ENCODE measurements at places on chromosomes 16 and 17.

- DNase-seq = peak; percentile 6
Measured at GRCh38 chr16:20383106-20384029, 21.2 kb downstream of the PDILT start.

DNA sequence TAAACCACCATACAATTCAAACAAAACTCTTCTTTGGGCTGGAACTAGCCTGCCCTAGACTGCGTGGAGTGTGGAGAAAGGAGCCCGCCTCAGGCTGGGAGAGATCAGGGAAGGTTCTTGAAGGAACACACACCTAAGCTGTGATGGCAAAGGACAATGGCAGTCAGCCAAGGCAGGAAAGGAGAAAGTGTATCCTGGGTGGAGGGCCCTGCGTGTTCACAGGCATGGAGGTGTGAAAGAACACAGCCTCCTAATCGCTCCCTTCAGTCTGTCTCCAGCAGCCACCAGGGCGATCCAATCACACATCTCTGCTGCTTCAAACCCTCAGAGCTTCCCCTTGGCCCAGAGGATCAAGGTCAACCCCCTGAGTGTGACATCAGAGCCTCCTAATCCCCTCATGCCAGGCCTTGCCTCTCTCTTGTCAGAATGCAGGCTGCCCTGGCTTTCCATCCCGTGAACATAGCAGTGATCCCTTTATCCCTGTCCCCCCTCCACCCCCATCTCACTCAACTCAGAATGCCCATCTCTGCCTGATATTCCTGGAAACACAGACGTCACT, 173.0 kb downstream of the KATNIP start:
- DNase-seq = no peak

DNA sequence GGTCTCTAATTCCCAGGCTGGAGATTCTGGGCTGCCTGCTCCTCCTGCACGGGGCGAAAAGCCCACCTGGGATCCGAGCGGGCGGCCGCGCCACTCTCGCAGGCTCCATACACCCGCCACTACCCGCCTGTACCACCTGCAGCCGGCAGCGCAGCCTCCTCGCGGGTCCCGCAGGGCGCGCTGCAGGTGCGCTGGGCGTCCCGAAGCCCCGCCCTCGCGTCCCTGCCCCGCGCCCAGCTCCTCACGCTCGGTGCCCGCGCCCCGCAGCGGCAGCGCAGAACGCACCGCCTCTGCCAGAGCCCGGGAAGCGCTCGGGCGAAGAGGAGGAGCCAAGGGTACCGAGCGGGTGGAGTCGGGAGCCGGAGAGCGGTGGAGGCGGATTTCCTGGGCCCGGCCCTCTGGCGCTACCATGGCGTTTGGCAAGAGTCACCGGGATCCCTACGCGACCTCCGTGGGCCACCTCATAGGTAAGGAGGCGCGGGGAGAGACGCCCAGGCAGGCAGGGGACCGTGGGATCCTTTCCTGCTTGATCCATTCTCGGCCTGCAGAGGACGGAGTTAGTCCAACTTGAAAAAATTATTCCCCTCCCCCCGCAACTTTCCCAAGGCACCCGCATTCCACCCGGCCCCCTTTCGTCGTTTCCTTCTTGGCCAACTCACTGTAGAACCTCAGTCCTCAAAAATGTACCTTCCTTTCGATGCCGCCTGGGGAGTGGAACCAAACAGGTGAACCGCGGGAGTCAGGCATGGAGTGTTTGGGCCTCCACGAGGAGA, at the start of gene TOM1L1:
TOM1L1 (plus strand) TSS at position 396 of the 773 bp plus-strand sequence; CDS start at position 410, 14 bp downstream.
- no peak for DNase-seq

DNA sequence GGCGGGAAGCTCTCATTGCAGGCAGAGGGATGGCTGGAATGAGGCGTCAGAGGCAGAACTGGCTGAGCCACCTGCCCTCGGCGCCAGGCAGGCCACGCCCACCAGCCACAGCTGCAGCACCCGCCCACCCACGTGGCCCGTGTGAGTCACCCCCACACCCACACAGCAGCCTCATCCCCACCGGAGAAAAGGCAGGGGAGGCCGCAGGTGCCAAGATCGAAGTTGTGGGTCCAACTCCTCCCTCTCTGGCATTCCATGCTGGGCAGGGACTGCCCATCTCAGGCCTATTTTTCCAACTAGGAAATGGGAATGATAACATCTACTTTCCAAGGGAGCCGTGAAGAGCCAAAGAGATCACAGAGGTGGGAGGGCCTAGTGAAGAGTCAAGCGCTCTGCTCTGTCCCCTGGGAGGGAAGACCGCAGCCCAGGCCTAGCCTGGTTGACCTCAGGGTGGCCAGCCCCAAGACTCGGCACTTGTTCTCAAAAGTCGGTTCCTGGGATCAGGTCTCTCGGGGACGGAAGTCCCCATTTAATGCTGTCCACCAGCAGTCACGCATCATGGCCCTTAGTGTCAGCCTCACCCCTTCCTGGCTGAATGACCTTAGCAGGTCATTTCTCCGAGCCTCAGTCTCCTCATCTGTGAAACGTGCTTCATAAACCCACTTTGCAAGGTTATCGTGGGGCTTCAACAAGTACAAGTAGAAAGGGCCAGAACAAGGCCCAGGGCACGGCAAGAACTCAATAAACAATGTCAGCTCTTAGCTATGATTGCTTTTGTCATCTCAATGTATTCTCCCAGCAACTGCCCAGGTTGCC, at the start of gene TRPV3:
TRPV3 (minus strand) TSS at position 45 of the 816 bp plus-strand sequence. CDS start 2,962 bp downstream, outside the sequence.
- peak; percentile 20 for DNase-seq

GRCh38 chr16:726188-726437, 130 bp downstream of the CCDC78 start:
- no peak for DNase-seq

- no peak for DNase-seq
Measured at GRCh38 chr17:29665481-29665810, 42.7 kb upstream of the CORO6 start.

GRCh38 chr17:80981062-80981902, 10.4 kb upstream of the CHMP6 start:
- DNase-seq = peak; percentile 36

- no peak for DNase-seq
Measured at GRCh38 chr17:69480245-69480644, 65.7 kb downstream of the MAP2K6 start.

- DNase-seq = peak; percentile 74
Measured at GRCh38 chr17:27455914-27456680, at the start of gene KSR1. KSR1 (plus strand) TSS chr17:27456448; CDS start chr17:27456644, 196 bp downstream.

GRCh38 chr17:40093580-40094201, 6.7 kb downstream of the NR1D1 start:
- DNase-seq = no peak

- DNase-seq = no peak
Measured at GRCh38 chr17:7775051-7775450, 57.5 kb downstream of the DNAH2 start.

DNA sequence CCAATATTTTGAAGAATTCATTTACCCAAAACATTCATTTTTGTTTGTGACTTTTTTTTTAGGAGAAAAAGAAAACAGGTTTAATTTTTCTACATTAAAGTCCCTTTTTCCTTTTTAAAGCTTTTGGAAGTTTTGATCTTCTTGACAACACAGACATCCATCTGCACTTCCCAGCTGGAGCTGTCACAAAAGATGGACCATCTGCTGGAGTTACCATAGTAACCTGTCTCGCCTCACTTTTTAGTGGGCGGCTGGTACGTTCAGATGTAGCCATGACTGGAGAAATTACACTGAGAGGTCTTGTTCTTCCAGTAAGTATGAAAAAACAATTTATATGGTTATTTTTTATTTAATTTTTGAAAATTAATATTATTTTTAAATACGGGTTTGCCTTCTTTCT, 37.2 kb downstream of the SIAH1 start:
- no peak for DNase-seq

GRCh38 chr16:79307214-79307613, 293.3 kb downstream of the MAF start:
- DNase-seq = no peak

DNA sequence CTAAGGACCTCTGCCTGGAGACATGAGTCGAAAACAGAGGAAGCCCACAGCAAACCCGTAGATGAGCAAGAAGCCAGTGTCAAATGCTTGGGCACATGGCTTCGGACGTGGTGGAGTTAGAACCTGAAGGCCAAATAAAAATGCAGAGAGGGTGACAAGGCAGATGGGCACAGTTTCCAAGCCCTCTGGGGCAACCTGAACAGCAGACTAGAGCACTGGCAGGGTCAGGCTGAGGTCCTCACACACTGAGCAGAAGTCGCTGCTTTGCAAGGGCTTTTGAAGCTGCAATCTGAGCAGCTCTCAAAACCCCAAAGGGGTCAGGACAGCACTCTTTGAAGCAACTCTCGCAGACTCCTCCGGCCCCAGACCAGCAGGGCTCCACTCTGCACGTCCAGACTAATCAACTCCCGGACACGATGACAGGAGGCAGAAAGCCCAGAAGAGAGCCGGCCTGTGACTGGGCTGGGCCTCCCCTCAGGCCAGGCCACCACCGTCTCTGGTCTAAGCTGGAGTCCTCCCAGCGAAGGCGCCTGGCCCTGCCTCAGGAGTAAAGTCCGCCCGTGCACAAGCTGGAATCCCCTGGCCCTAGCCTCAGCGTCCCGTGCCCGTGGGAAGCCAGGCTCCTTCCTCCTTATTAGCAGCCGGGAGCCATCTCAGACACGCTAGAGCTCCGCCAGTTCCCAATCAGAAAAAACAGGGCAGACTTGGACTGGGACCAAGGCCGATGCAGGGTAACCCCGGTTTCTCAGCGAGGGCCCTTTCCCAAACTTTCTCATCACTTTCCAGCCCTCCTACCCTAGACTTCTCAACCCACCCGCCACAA, 924 bp downstream of the SMARCD2 start:
- no peak for DNase-seq

DNA sequence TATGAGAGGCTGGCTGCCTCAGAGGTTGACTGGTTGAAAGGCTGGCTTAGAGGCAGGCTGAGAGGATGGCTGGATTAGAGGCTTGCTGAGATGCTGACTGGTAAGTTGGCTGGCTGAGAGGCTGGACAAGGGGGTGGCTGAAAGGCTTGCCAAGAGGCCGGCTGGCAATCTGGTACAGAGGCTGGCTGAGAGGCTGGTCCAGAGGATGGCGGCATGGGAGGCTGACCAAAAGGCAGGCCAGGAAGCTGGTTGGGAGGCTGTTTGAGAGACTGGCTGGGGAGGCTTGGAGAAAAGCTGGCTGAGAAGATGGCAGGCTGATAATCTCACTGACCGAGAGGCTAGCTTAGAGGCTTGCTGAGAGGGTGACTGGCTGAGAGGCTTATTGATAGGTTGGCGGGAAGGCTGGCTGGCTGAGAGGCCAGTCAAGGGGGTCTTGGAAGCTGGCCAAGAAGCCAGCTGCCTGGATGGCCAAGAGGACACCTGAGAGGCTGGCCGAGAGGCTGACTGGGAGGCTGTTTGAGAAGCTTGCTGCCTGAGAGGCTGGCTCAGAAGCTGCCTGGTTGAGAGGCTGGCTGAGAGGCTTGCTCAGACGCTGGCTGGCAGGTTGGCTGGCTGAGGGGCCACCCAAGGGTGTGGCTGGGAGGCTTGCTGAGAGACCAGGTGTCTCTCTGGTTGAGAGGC, 34.2 kb upstream of the ACSM2B start:
- no peak for DNase-seq

DNA sequence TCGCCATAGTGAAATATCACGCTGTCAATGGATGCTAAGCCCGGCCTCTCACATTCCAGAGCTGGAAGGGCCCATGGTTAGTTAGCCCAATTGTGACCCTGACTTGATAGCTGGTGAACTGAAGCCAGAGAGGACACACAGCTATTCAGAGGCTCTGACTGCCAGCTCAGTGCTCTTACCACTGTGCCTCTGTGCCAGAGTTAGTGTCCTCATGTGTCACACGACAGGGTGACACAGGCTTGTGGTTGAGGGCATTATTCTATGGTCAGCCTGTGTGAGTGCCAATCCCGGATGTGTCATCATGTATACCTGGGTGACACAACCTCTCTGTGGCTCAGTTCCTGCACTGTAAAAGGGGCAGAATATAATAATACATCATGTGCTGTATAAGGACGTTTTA, 2.5 kb upstream of the MT1X start:
- DNase-seq = no peak

DNA sequence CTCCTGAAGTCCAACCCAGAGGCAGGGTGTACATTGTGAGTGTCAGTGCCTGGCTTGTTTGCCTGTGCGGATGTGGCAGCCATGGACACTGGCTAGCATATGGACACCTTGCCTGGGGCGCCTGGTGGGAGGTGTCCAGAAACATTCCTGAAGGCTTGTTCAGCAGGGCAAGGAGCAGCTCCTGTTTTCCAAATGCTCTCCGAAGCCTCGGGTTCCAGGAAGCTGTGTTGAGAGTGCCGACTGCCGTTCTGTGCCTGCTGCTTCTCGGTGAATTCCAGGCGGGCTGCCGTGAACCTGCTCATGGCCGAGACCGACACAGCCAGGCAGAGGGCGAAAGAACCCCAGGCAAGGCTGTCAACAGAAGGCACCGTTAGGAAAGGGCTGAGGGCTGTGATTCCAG, 10.9 kb upstream of the DHRS7C start:
- DNase-seq = no peak

DNA sequence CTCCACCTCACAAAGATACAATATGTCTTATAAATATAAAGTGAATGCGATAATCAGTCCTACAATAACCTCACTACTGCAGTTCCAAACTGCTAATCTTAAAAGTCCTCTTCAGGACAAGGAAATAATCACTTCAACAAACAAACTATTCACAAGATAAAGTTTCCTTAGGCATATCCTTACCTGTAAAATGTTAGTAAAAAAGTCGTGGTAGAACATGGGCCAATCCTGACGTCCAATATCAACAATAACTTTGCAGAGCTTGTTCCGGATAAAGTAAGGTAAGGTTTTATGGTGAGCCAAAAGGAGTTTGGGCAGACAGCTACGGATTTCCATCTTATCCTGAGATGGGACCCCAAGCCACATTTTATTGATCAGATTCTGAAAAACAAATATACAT, 36.0 kb downstream of the XPO6 start:
- no peak for DNase-seq

- no peak for DNase-seq
Measured at GRCh38 chr17:77257169-77257568, 116.4 kb downstream of the SEC14L1 start.

- no peak for DNase-seq
Measured at GRCh38 chr17:62750631-62751051, 57.5 kb downstream of the MARCHF10 start.

DNA sequence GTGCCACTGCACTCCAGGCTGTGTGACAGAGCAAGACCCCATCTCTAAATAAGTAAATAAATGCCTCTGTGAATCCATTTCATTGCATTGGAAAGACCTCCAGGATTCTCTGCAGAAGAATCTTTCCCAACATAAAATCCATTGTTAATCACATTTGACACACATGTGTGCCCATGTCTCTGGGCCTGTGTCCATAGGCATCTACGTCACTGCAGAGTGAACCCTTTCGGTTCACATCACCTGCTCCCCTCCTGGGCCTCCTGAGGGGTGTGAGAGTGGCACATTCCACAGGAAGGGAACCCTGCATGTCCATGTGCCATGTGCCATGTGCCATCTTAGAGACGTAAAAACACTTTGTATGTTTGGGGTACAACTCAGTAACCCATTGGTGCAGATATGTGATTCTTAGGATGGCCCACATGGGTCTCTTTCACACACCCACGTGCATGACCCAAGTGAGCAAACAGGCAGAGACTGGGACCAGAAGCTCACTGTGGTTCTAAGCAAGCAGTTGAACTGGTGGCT, 427.5 kb downstream of the MAF start:
- DNase-seq = no peak
